NCI-H1048 (cell line): ENCODE measurements at places on chromosomes 16 and 17.

GRCh38 chr17:43354371-43354770, 44.4 kb upstream of the ARL4D start:
- DNase-seq: no peak

DNA sequence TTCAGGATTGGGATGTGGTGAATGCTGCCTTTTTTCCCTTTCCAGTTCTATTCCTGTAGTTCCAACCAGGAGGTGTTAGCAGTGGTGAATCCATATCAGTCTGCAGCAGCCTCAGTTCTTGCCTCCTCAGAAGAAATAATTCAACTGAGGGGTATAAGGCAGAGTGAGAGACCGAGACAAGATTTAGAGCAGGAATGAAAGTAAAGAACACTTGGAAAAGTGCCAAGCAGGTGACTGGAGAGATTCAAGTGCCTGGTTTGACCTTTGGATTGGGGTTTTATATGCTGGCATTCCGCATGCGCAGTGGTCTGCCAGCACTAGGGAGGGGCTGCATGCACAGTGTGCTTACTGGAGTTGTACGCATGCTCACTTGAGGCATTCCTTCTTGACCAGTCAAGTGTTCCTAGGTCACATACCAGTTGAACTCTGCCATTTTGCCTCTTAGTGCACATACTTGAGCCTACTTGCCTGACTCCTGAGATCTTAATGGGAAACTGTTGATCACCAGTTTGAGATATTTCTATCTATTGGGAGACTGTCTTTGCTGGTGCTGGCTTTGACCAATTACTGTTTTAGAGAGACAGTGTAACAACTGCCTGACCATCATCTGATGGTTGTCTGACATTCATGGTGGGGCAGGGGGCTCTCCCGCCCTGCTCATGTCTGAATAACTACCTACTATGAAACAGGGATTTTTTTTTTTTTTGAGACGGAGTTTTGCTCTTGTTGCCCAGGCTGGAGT, 680 bp upstream of the CCL15 start:
- no peak for DNase-seq

DNA sequence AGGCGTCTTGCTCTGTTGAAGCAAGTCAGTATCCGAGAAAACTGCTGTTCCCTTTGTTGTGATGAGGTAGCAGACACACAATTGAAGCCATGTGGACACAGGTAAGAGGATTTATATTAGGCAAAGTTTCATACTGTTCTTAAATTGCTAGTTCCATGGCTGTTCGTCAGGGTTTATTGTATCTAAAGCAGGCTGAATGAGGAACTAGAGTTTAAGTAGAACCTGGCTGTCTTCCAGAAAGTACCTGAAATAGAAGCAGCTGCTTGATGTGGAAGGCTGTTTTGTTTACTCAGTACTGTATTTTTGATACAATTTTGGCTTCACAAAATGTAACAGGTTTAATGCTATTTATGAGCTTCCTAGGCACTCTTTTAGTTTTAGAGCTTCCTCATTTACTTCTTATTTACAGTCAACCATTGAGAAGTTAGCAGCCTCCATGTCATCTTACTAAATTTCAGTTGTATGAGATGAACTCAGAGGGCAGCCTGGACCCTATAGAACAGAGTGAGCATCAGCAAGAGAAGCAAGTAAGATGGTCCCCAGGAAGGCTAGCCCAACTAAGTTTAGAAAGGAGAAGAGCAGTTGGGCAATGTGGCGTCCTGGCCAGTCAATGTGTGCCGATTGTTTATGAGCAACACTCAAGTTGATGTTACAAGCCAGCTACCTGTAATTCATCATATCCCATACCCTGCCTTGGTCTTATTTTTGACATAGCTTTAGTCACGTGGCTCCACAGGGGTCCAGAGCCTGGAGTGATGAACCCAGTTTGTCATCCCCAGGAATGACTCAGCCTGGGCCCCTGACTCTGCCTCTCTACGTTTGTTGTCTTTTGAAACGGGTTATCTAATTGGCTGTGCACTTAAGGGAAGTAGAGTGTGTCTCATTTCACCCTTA, 9.7 kb upstream of the ARL2BP start:
- DNase-seq: no peak

DNA sequence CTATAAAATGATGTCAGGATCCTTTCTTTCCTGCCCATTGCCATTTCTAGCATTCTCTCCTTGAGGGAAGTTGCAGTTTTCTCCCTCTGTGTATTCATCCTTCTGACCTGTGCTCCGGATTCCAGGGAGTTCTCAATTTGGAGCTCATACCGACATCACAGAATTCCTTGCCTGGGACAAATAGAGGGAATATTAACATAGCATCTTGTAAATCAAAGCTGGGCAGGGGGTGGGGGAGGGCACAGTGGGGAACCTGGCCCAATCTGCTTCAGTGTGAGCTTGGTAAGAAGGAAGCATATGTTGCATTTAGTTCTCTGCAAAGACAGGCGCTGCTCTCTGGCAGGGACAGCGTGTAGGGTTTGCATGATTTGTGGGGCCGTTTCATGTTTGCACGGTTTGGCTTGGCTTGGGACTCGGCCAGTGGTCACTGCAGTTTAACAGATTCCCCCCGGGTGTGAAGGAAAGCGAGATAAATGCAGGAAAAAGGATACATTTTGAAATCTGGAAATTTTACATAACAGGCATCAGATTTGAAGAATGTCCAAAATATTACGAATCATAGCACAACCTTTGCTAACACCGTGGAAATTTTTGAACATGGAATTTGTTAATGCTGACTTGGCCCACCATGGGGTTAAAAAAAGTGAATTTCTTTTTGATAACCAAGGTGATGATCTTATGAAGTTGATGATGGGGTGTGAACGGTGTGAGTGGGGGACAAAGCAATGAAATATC, 178.0 kb downstream of the WWOX start:
- no peak for DNase-seq

- no peak for DNase-seq
These were observed 185.2 kb downstream of the CPPED1 start for GRCh38 chr16:12618515-12618914.

GRCh38 chr17:8867361-8867981, at the start of gene PIK3R6:
PIK3R6 (minus strand) TSS chr17:8867674; CDS start chr17:8849794, 17,880 bp downstream.
- DNase-seq: no peak

GRCh38 chr16:1708768-1709180, 2.8 kb downstream of the MAPK8IP3 start:
- DNase-seq: no peak

DNA sequence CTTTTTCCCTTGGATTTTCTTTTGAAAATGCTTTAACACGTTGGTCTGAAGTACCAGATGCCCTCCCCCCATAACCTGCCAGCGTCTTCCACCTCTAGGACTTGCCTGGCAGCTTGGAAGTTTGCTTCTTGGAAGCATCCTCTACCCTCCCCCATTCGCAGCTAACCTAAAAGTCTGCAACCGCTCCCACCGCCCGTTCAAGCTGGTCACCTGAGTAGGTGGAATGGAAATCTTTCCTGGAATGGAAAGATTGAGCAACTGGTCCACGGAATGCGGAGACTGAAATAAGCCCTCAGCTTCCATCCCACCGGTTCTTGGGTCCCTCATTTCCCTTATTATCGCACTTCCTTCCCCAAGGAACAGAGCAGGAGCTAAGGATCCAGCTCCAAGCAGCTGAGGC, 31.4 kb downstream of the HS3ST3B1 start:
- no peak for DNase-seq

GRCh38 chr16:6600167-6600566, 732.5 kb upstream of the RBFOX1 start:
- no peak for DNase-seq

DNA sequence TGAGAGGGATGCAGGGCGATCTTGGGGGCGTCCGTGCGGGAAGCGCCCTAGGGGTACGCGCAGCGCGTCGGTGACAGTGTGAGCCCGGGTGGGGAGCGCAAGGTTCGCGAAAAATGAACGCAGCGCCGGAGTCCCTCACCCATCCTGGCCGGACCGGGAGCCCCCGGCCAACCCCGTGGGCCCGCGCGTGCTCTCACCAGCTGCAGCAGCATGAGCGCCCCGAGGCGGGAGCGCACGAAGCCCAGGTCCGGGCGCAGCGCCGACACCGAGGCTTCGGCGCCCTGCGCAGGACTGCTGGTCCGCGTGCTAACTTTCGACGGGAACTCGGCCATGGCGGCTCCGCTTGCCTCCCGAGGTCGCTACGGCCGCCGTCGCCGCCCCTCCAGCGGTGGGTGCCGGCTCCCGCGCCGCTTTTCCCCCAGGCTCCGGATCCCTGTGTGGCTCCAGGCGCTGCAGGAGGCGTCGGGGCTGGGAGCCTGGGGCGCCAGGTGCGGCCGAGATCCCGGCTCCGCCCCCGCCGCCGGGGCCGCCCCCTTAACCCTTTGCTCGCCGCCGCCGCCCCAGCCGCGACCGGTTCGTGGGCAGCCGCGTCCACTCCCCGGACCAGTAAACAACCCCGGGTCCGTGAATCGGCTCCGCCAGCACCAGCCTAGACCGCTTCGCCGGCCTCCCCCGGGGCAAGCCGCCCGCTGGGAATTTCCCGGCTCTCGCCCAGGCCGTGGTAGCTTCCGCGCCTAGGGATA, at the start of gene PLLP:
PLLP (minus strand) TSS at position 464 of the 743 bp plus-strand sequence; CDS start at position 332, 132 bp downstream.
- DNase-seq: no peak

DNA sequence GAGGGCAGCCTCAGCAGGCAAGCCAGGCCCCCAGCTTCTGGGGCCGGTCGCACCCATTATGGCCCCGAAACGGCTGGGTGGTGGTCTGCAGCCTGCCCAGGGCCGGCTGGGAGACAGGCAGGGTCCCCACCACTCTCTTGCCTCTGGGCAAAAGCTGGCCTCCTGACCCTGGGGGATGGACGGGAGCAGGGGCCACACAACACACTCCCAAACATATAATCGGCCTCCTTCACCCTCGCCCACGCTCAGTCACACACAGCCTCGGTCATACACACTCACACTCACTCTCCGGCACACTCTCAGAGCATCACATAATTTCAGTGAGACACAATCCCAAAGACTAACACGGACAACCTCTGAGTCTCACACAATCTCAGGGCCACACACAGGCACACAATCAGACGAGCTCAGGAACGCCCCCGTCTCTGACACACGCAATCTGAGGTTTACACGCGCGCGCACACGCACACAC, 589 bp downstream of the PEMT start:
- no peak for DNase-seq

- DNase-seq: no peak
These were observed 195.3 kb upstream of the RPL38 start for GRCh38 chr17:74008196-74008595.

GRCh38 chr17:5580367-5580766, 3.9 kb downstream of the NLRP1 start:
- DNase-seq: no peak

- DNase-seq: no peak
These were observed 424 bp downstream of the C17orf100 start for GRCh38 chr17:6651919-6652452.

DNA sequence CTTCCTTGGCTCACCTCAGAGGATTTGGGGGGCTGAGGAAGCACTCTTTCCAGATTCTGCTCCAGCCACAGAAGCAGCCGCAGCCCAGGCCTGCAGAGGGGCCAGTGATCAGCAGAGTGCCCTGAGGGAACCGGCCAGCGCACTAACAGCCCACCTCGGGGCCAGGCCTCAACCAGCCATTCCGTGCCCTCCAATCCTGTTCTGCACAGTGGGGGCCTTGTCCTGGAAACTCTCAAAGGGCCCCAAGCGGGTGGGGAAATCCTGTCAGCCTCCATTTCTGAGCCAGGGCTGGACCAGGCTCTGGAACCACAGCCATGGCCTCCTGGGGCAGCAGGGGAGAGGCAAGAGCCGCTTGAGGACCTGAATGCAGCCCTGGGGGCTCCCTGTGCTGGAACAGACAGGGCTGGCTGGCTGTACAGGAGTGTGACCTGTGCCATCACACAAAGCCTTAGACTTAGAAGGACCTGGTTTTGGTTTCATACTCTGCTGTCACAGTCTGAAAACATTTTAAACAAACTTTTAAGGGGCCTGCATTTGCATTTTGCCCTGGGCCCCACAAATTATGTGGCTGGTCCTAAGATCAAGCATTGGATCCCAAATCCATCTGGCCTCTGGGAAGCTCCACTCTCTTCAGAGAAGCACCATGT, 10.0 kb downstream of the CNGB1 start:
- DNase-seq: no peak

DNA sequence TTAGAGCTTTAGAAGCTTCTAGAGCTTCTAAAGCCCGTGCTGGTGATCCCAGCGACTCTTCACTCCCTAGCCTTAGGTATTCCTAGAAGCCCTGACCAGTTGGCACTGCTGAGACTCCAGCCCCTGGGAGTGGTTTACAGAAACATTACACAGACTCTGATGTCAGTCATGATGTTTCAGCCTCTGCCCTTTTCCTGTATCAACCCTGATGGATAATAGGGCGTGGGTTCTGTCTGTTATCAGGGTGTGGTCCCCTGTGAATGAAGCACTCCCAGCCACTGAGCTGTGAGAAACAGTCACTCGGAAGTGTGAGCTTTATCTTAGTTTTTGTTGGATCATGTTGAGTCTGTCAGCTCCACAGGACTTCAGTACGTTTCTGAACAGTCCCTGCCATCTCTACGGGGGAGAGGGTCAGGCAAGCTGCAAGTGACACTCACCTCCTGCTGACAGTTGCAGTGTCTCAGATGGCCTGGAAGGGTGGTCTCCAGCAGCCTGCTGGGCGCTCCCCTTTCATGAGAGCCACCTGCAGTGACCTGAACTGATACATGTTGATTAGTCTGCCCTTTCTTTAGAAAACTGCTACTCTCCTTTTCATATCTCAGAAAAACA, 12.8 kb downstream of the GOSR2 start:
- DNase-seq: no peak

GRCh38 chr17:51362811-51363585, 102.7 kb downstream of the UTP18 start:
- no peak for DNase-seq

DNA sequence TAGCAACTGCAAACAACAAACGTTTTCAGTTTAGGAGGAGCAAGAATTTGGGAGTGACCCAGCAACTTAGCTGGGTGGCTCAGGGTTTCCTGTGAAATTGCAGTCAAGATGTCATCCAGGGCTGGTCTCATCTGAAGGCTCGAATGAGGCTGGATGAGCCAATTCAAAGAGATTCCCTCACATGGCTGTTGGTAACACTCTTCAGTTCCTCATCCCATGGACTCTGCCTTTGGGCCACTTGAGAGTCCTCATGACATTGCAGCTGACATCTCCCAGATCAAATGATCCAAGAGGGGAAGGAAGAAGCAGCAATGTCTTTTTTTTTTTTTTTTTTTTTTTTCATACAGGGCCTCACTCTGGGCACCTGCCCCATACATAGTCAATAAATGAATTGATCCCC, 26.3 kb downstream of the UBALD1 start:
- no peak for DNase-seq

DNA sequence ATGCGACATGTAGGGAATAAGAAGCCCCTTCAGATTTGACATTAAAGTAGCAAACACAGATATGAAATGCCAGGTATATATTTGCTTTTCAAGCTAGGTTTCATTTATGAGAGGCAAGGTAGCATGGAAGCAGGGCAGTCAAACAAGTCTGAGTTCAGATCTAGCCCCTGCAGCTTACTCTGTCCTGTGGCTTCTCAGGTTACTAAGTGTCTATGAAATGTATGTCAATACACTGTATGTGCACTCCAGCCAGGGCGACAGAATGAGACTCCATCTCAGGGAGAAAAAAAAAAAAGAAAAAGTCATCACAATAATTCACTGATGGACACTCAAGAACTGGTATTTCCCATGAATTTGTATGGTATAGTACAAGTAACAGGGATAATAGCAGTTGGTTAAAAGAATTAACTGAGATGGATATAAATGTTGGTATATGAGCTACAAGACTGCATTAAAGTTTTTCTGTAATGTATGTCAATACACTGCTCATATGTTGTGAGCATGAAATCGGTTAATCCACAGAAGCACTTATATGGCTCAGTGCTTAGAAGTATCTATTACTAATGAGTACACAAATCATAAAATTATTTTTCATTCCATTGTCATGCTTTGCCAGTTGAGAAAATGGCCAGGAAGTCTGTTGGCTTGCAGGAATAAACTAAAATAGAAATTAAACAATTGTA, 2.9 kb upstream of the WSB1 start:
- no peak for DNase-seq

GRCh38 chr16:29789775-29790182, 772 bp upstream of the KIF22 start:
- DNase-seq: no peak
